ENCODE measurements at places on chromosomes 5 and 9.

DNA sequence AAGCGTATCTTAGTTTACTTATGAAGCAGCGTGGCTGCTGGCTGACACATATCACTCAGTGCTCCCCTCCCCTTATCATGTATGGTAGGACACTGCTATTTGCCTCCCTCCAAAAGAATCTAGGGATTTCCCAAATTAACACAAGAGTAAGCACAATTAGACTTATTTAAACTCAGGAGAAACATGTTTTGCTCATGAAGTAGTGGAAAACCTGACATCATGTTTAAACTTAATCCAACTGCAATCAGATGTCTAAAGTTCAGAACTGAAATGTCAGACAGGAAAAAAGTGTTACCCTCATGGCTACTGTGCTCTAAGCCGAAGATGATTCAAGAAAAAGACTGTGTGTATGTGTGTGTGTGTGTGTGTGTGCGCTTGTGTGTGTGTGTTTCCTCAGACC lies 324.1 kb upstream of the TNC start:
- no peak for DNase-seq

DNA sequence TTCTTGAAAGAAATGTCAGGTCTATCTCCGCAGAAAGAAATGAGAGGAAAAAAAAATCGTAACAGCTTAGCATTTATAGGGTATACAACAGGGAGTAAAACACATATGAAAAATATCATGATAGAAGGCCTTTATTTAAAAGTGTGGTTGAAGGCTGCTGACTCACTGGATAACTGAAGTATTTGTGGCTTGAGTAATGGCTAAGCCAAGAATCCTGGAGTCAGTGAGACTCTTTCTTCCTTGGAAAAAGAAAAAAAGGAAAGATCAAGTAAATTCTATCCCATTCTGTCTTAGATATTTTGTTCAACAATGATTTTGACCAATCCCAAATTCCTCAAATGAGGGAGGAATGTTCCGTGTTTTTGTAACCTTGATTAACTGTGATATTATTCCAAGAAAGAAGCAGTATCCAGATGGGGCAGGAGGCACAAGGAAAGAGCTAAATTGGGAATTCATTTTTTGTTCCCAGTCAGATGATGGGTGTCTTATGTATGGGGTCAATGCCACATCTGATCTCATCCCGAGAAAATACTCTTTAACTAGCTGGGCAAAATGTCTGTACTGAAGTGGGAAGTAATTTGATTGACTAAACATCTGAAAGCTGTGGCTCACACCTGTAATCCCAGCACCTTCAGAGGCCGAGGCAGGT lies 64.3 kb upstream of the MYO10 start:
- DNase-seq: no peak

- no peak for DNase-seq
Observed at GRCh38 chr9:93366119-93366447, 85.4 kb upstream of the FAM120A start.

GRCh38 chr9:125538092-125538473 lies 168.9 kb downstream of the MAPKAP1 start:
- peak; percentile 77 for DNase-seq

DNA sequence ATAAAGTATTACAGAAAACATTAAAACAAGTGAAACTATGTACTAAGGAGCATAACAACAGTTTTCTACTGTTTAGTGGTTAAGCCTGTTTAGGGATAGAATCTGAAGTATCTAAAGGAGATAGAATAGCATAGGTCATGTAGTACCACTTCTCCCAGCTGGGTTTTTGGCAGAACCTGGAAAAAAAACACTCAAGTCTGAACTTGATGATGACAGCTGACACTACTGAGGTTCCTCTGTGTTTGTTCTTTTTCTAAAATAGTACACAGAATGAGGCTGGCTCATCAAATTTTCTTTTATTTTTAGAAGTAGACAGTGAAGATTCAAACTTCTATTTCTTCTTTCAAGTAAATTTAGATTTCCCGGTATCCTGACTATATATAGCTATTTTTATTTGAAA lies 203.8 kb upstream of the ACO1 start:
- no peak for DNase-seq

- DNase-seq: peak; percentile 54
Observed at GRCh38 chr9:130846487-130847305, 11.6 kb downstream of the ABL1 start.

GRCh38 chr5:77305956-77306355 lies 95.5 kb downstream of the PDE8B start:
- DNase-seq: no peak

DNA sequence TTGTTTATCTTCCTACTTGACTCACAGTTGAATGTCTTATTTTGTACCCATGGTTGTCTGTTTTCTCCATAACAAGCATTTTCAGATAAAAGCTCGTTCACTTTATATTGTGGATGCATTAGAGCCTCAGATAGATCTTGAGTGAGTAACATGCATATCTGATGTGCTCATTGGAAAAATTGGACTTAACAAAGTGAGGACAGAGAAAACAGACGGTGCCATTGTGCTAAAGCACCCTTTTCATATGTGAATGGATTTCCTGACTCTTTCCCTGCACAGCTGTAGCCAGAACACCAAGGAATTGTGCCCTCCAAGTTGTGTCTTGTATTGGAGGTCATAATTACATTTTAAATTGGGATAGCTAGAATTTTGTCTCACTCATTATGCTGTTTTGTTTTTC lies 325.8 kb upstream of the MEF2C start:
- DNase-seq: no peak

DNA sequence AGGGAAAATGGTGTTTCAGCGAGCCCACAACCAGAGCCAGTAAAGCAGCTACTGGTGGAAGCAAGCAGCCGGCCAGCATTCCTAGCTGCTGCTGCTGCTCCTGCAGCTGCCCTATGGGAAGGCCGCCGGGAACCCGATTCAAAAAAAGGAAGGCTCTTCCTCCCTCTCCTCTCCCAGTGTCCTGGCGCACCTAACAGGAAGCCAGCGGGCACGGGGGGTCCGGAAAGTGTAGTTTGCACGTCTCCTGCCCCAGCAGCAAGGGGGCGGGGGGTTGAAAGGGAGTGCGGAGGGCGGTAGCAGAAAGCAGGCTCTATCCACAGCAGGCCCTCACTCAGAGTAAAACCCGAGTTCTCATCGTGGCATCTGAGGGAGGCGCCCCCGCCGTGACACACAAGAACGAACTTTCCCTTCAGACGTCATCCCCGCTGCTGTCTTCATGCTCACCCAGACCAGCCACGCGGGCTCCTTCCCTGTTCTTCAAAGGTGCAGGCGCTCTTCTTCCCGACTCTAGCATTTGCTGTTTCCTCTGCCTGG lies 16.5 kb downstream of the GRXCR2 start:
- peak; percentile 50 for DNase-seq

DNA sequence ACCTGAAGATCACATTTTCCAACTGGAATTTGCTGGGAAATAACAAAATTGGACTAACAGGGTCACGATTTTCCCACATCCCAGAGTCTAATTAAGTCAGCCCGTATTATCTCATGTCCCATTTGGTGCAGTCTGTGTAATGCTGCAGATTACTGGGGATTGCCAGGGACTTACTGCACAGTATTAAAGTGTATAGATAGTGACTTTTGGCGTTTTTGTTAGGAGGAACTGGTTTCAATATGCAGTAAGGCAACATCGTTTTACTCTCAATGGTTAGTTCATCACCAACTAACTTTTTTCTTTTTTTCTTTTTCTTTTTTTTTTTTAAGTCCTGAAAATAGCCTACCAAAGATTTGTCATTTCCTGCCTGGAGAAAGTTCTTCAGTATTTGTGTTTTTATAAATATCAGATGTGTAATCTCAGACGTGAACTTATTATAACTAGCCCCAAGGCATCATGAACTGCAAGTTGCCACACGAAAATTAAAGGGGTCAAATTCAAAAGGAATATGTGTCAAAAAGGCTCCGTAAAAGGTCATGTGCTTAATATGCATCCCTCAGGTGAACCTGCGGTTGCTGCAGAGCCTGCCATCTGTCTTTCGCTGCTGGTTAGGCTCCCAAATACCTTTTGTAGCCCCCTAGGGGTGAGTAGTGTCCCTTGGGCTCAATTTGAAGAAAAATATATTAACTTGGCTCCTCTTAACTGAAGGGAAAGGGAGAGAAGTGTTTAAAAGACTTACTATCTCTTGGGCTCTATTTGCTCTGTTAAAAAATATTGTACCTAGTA lies 176.7 kb upstream of the ADAMTSL1 start:
- DNase-seq: no peak

GRCh38 chr9:75462866-75463265 lies 374.6 kb downstream of the OSTF1 start:
- no peak for DNase-seq

DNA sequence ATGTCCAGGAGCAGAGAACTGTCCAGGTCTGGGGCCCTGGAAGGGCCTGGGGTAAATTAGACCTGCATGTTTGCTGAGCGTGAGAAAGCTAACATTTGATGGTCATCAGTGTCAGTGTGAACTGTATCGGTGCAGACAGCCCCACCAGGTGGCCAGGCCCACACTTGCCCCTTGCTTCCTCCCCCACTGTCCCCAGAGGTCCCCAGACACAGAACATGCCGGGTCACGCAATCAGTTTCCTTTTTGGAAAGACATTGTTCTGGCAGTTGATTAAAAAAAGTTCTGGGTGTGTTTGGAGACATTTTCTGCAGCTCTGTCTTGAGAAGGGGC lies 1.5 kb downstream of the NKD2 start:
- DNase-seq: peak; percentile 44

DNA sequence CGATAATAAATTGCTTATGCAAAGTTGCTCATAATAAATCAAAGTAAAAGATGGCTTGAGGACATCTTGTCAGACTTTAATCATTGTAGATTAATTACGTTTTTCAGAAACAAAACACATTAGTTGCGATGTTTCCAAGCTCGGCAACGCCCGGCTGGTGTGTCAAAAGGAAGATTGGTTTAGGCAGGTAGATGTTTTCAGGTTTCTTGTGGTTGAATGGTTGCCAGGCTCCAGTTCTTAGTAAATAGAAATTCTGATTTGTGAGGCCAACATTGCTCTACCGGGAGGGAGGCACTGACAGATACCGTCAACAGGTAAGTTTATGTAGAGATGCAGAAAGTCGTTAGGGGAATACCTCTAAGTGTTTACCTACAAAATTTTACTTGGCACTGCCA lies 280.3 kb downstream of the NPR3 start:
- no peak for DNase-seq

DNA sequence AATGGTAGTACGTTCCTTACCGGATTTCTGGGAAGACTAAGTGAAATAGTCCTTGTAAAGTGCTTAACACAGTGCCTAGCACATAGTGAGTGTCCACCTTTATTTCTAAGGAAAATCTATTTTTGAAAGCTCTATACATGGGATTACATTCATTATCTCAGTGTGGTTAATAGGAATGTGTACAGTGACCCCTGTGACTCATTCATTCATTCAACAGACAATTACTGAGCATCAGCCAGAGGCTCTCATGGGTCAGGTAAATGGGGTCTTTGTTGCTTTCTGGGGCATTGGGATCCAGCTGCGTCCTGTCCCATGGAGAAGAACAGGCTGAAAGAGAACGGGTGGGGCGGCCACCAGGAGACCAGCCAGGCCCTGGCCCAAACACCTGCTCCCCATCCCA lies 226.2 kb upstream of the TBC1D2 start:
- no peak for DNase-seq

GRCh38 chr5:98933445-98934072 lies 4.8 kb upstream of the CHD1 start:
- no peak for DNase-seq
